ENCODE measurements at places on chromosomes 4 and X.

GRCh38 chr4:24935856-24936255 is 23.0 kb upstream of the CCDC149 start:
- no peak for DNase-seq
- H3K27me3 ChIP-seq = no peaks in the 10 kb centered on the region

DNA sequence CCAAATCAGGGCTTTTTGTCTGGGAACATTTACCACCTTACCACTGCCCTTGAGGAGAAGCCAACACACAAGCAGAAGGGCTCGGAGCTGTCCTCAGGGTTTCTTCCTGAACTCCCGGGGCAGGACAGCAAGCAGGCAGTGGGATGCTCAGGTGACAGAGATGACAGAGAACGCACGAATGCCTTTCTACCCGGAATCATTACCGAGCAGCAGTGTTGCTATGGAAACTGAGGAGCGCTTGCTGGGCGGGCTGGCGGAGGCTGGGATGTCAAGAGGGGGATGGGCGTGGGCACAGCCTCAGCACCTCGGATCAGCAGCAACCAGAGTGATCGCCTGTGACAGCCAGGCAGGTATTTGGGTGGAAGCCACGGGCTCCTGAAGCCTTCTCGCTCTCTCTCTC is 17.8 kb downstream of the SSR4 start:
- no peaks in the 10 kb centered on the region for H3K4me1 ChIP-seq
- no peak for DNase-seq
- H3K27me3 ChIP-seq = no peaks in the 10 kb centered on the region
- no peak overlapping the region for H3K27ac ChIP-seq
- H3K36me3 ChIP-seq = no peaks in the 10 kb centered on the region

- no peak for DNase-seq
- no peaks in the 10 kb centered on the region for H3K27me3 ChIP-seq
- H3K4me1 ChIP-seq = no peaks in the 10 kb centered on the region
- H3K4me3 ChIP-seq = no peak overlapping the region
Measured at GRCh38 chrX:81957900-81958545, 756.1 kb downstream of the SH3BGRL start.

- no peaks in the 10 kb centered on the region for H3K36me3 ChIP-seq
- H3K27ac ChIP-seq = peak overlapping the region; percentile 98
- peaks cover 20% of the 10 kb centered on the region for H3K4me1 ChIP-seq
- no peaks in the 10 kb centered on the region for H3K27me3 ChIP-seq
- peak overlapping the region; percentile 81 for H3K4me3 ChIP-seq
Measured at GRCh38 chr4:139175646-139176301, 1.2 kb downstream of the ELF2 start.

DNA sequence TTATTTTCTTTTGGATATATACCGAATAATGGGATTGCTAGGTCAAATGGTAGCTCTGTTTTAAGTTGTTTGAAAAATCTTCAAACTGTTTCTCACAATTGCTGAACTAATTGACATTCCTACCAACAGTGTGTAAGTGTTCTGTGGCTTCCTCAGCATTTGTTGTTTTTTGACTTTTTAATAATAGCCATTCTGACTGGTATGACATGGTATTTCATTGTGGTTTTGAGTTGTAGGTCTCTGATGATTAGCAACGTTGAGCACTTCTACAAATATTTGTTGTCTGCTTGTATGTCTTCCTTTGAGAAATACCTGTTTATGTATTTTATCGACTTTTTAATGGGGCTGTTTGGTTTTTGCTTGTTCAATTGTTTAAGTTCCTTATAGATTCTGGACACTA is 680.1 kb upstream of the GRIA3 start:
- H3K4me3 ChIP-seq = no peak overlapping the region
- H3K36me3 ChIP-seq = no peaks in the 10 kb centered on the region
- no peaks in the 10 kb centered on the region for H3K4me1 ChIP-seq
- H3K27ac ChIP-seq = no peak overlapping the region
- no peak for DNase-seq

- no peaks in the 10 kb centered on the region for H3K4me1 ChIP-seq
- H3K36me3 ChIP-seq = no peaks in the 10 kb centered on the region
- DNase-seq = no peak
- H3K27ac ChIP-seq = no peak overlapping the region
- H3K27me3 ChIP-seq = no peaks in the 10 kb centered on the region
Measured at GRCh38 chr4:144531841-144532240, 114.1 kb upstream of the HHIP start.

GRCh38 chr4:124685851-124686250 is 26.7 kb downstream of the ANKRD50 start:
- no peak overlapping the region for H3K27ac ChIP-seq
- DNase-seq = no peak
- no peaks in the 10 kb centered on the region for H3K36me3 ChIP-seq
- H3K27me3 ChIP-seq = no peaks in the 10 kb centered on the region
- H3K4me3 ChIP-seq = no peak overlapping the region
- peaks cover 6% of the 10 kb centered on the region for H3K4me1 ChIP-seq

- no peak overlapping the region for H3K4me3 ChIP-seq
- no peak for DNase-seq
- no peaks in the 10 kb centered on the region for H3K4me1 ChIP-seq
- H3K36me3 ChIP-seq = no peaks in the 10 kb centered on the region
- no peak overlapping the region for H3K27ac ChIP-seq
- H3K27me3 ChIP-seq = no peaks in the 10 kb centered on the region
Measured at GRCh38 chr4:109327641-109328040, 25.2 kb upstream of the COL25A1 start.

GRCh38 chr4:39469429-39470077 is 10.7 kb downstream of the LIAS start:
- H3K27ac ChIP-seq = peak overlapping the region; percentile 45
- no peaks in the 10 kb centered on the region for H3K27me3 ChIP-seq
- no peak for DNase-seq
- peaks cover 41% of the 10 kb centered on the region for H3K36me3 ChIP-seq
- H3K4me3 ChIP-seq = no peak overlapping the region
- H3K4me1 ChIP-seq = peaks cover 12% of the 10 kb centered on the region

DNA sequence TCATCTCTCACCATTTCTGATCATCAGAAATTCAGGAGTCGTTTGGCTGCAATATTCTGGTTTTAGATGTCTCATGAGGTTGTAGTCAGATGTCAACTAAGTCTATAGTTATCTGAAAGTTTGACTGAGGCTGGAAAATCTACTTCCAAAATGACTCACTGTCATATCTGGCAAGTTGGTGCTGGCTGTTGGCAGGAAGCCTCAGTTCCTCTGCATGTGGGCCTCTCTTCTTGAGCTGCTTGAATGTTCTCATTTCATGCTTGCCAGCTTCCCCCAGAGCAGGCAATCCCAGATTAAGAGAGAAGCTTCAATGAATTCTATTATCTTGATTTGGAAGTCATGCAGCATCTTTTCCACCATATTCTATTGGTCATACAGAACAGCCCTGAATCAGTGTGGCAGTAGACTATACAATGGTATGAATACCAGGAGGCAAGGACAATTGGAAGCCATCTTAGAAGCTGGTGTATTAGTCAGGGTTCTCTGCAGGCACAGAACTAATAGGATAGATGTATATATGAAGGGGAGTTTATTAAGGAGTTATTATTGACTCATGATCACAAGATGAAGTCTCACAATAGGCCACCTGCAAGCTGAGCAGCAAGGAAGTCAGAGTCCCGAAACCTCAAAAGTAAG is 46.8 kb upstream of the ELF2 start:
- DNase-seq = no peak
- H3K4me1 ChIP-seq = no peaks in the 10 kb centered on the region
- H3K27ac ChIP-seq = no peak overlapping the region
- no peak overlapping the region for H3K4me3 ChIP-seq
- H3K36me3 ChIP-seq = no peaks in the 10 kb centered on the region
- H3K27me3 ChIP-seq = no peaks in the 10 kb centered on the region

DNA sequence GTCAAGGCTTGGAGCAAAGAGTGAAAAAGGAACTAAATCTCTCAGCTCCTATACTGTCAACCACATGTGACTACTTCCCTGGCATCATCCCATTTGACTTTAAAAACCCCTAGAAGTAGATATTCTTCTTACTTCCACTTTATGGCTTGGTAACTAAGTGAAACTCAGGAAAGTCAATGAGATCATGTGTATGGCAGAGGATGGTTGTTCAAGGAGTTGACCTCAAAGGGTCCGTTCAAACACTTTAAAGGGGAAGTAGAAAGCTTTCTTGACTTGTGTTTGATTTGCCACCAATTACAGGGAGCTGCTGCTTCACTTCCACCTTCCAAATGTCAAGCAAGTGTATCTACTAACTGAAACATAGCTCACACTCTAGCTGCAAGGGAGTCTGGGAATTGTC is 187.2 kb downstream of the RAB28 start:
- H3K36me3 ChIP-seq = no peaks in the 10 kb centered on the region
- no peaks in the 10 kb centered on the region for H3K27me3 ChIP-seq
- no peak for DNase-seq
- H3K4me1 ChIP-seq = no peaks in the 10 kb centered on the region
- H3K4me3 ChIP-seq = no peak overlapping the region

- H3K27ac ChIP-seq = peak overlapping the region; percentile 47
- H3K27me3 ChIP-seq = no peaks in the 10 kb centered on the region
- no peaks in the 10 kb centered on the region for H3K36me3 ChIP-seq
Measured at GRCh38 chr4:147787204-147787603, 55.3 kb downstream of the ARHGAP10 start.

DNA sequence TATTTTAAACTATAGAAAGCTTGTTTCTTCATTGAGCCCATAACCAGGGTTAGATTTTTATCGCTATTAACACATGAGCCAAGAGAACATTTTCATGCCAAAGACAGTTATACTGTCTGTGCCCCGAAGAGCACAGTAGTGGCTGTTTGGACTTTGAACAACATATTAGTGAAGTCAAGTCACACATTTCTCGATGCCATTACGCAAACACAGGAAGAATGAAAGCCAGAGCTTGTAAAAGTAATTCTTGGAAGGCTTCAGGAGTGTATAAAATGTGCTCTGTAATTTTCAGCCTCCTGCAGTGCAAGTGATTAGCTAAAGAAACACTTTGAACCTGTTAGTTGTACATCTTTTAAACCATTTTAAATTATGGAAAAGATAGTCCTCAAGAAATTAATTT is 590.7 kb upstream of the PITX2 start:
- DNase-seq = no peak
- no peaks in the 10 kb centered on the region for H3K4me1 ChIP-seq
- H3K27ac ChIP-seq = no peak overlapping the region
- no peaks in the 10 kb centered on the region for H3K36me3 ChIP-seq

DNA sequence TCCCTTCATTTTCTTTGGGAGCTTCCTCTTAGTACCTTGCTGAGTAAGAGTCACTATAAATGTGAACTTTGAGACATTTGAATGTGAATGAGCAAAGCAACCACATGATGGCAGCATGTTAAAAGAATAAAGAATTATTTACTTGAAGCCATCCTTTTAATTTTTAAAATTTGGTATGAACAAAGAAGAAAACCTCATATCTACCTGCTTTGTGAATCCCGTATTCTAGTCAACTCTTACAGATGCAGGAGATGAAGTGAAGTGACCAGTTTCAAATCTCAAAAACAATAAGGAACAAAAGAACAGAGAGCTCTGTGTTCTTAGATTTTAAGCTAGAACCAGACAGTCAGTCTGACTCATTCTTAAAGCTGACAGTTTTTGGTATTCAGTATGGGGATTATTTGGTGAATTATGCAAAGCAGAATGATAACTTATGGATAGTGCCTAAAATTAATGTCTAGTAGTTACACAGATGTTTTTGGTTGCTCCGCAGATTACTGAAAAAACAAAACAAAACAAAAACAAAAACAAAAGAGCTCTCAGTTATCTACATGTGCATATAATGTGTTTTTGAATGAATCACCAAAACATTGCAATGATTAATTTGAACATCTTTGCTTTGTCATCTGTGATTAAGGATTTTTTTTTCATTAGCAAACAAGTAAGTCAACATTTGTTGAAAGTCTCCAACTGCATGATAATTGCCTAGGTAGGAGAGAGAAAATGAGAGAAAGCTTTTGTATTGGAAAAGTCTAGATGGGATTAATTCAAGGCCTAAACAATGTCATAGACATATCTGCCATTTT is 48.2 kb upstream of the H2AZ1 start:
- DNase-seq = no peak
- H3K36me3 ChIP-seq = no peaks in the 10 kb centered on the region
- H3K27ac ChIP-seq = no peak overlapping the region
- H3K4me3 ChIP-seq = no peak overlapping the region
- H3K27me3 ChIP-seq = no peaks in the 10 kb centered on the region

- H3K36me3 ChIP-seq = no peaks in the 10 kb centered on the region
- H3K4me1 ChIP-seq = peaks cover 22% of the 10 kb centered on the region
- no peaks in the 10 kb centered on the region for H3K27me3 ChIP-seq
- no peak overlapping the region for H3K27ac ChIP-seq
- DNase-seq = no peak
- no peak overlapping the region for H3K4me3 ChIP-seq
Measured at GRCh38 chr4:67714248-67714583, 13.3 kb upstream of the UBA6 start.

GRCh38 chr4:86011117-86011516 is 348.7 kb downstream of the MAPK10 start:
- H3K36me3 ChIP-seq = no peaks in the 10 kb centered on the region
- no peaks in the 10 kb centered on the region for H3K27me3 ChIP-seq
- H3K27ac ChIP-seq = no peak overlapping the region
- no peak for DNase-seq
- H3K4me1 ChIP-seq = no peaks in the 10 kb centered on the region

GRCh38 chr4:143185253-143186107 is 763 bp downstream of the USP38 start:
- peak overlapping the region; percentile 95 for H3K27ac ChIP-seq
- H3K27me3 ChIP-seq = no peaks in the 10 kb centered on the region
- H3K36me3 ChIP-seq = peaks cover 7% of the 10 kb centered on the region
- peak; percentile 79 for DNase-seq

Data from suprapubic skin (tissue), 4 donors.